SJSA1 (cell line): ENCODE measurements at places on chromosomes 1 and 21. TPM values are rescaled to one million over a fixed set of nuclear protein-coding genes. Genes with fewer than 3 reads are reported as not detected.

GRCh38 chr1:10302416-10302815 lies 92.0 kb downstream of the KIF1B start:
- H3K4me1 ChIP-seq = no peaks in the 10 kb centered on the region
- H3K36me3 ChIP-seq = peaks cover 71% of the 10 kb centered on the region
- no peaks in the 10 kb centered on the region for H3K27me3 ChIP-seq

GRCh38 chr1:48627486-48627885 lies 149.2 kb downstream of the BEND5 start:
- no peaks in the 10 kb centered on the region for H3K4me1 ChIP-seq
- H3K4me3 ChIP-seq = no peak overlapping the region
- no peak overlapping the region for H3K27ac ChIP-seq
- no peaks in the 10 kb centered on the region for H3K36me3 ChIP-seq

- DNase-seq = no peak
- H3K4me1 ChIP-seq = peaks cover 19% of the 10 kb centered on the region
- no peaks in the 10 kb centered on the region for H3K27me3 ChIP-seq
These were observed 91.5 kb downstream of the TENT5C start for GRCh38 chr1:117697220-117697781.

Gene FMO2
- not detected in 2 replicates for total RNA-seq

Gene RHD
- total RNA-seq = not detected in 2 replicates

Gene CYP4A22
- total RNA-seq = not detected in 2 replicates

Gene FLVCR1
- 9.6 and 18.8 TPM in 2 replicates for total RNA-seq
